H7 (cell line): ENCODE measurements at places on chromosomes 7 and 10. TPM values are rescaled to one million over a fixed set of nuclear protein-coding genes. Genes with fewer than 3 reads are reported as not detected.

- peak; percentile 40 for DNase-seq
Measured at GRCh38 chr7:20647908-20648776, 32.7 kb downstream of the ABCB5 start.

GRCh38 chr10:28349892-28350291, 47.0 kb upstream of the MPP7 start:
- DNase-seq = no peak

- DNase-seq = no peak
Measured at GRCh38 chr7:94897541-94897940, 9.9 kb upstream of the PPP1R9A start.

DNA sequence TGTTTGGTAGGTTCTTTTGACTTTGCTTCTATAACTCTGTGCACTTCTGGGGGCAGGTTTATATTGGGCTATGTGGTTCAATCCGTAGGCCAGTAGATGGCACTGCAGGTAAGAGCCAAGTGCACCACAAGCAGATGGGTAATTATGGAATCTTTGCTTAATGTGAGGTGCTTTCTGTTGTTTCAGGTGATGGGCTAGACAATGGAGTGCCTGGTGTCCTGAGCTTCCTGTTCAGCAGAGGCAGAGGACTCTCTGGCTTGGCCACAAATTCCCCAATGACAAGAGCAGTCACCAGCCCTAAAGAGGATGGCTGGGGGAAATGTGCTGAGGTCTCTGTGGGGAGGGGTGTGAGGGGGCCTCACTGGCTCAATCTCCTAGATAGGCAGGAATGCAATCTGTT, 455.0 kb downstream of the CCSER2 start:
- peak; percentile 54 for DNase-seq

- DNase-seq = no peak
Measured at GRCh38 chr7:14229047-14229446, 239.6 kb upstream of the ETV1 start.

- no peak for DNase-seq
Measured at GRCh38 chr7:103637726-103638125, 191.7 kb upstream of the SLC26A5 start.

- peak; percentile 16 for DNase-seq
Measured at GRCh38 chr7:142556740-142557139, 192.5 kb upstream of the PRSS1 start.

- no peak for DNase-seq
Measured at GRCh38 chr10:110413049-110413783, 84.5 kb upstream of the DUSP5 start.

DNA sequence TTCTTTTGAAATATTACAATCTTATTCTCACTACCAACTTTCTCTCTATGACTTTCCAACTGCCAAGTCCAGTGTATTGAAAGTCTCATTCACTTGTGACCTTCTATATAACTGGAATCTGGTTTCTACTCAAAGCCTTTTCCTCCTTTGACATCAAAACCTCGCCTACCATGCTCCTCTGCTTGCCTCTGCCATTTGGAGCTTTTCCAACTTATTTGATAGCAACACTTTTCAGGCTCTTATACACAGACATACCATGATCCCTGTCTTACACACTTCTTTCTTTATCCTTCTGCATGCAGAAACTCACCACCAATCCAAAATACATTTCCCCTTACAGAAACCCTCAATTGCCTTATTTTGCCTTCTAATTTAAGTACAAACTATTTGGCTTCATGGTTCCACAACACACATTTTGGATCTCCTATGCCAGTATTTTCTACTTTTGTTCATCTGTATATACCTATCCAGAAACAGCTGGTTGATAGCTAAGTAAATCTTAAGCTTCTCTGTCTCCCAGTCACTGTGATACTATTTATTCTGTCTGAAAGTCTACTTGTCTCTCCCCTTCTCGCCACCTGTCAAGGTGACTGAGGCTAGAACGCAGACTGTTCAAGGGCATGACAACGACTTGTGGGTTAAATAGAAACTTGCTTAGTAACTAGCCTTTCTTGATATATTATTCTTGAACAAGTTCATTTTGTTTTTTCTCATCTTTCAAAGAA, 22.4 kb downstream of the GNG11 start:
- no peak for DNase-seq

GRCh38 chr10:96366508-96366907, 7.7 kb upstream of the OPALIN start:
- no peak for DNase-seq

DNA sequence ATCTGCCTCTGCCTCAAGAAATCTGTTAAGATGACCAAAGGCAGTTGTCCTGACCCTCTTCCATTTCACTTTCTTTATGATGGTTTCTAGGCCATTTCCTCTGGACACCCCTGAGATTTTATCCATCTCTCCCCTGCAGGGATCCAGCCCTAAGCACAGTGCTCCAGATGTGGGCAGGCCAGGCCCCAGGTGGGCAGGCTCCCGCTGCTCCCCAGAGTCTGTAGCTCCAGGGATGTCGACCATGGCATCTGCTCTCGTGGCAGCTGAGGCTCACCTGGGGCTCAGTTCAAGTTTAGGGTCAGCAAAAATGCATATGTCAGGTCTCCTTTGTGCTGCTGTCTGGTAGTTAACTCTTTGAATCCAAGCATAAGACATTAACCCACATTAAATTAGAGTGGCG, 11.8 kb downstream of the CEP41 start:
- no peak for DNase-seq

DNA sequence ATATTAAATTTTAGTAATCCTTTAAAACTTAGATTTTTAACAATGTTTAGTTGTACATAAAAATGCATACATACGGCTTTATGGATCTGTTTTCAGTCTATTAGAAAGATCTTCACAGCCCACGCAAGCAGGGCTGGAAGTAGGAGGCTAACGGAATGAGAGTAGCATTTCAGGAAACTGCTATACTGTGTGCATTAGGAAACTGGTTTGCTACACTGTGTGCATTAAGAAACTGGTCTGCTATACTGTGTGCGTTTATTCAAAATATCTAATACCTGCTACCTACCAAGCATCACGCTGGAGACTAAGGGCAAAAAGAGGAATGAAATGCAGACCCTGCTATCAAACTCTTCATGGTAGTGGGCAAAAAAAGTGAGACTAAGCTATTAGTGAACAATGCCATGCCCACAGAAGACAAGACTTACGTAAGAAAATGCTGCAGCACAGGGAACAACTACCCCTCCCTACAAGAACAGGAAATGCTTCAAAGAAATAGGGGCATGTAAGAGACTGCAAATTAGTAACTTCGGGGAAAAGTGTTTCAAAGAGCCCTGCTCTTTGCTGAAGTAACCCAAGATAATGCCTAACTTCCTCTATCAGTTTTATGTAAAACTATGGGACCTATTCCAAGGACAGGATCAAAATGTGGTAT, 11.3 kb downstream of the RAB11FIP2 start:
- DNase-seq = no peak

- peak; percentile 78 for DNase-seq
Measured at GRCh38 chr10:43338117-43338516, 33.3 kb upstream of the FXYD4 start.

DNA sequence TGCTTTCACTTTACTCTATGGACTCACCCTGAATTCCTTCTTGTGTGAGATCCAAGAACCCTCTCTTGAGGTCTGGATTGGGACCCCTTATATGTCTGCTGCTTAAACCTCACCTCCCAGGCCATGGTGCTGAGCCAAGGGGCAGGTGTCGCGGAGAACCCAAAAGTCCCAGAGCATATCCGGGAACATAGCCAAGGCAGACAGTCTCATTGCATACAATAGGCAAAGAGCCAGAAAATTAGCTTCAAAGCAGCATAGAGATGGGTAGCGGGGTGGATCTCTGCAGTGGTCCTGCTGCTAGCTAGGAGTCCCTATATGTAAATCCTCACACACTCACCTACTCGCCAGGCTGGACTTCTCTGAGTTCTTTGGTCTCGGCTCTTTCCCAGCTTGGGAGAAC, 5.5 kb downstream of the CCL24 start:
- DNase-seq = no peak

GRCh38 chr7:29527505-29528108, 36.0 kb upstream of the PRR15 start:
- no peak for DNase-seq

DNA sequence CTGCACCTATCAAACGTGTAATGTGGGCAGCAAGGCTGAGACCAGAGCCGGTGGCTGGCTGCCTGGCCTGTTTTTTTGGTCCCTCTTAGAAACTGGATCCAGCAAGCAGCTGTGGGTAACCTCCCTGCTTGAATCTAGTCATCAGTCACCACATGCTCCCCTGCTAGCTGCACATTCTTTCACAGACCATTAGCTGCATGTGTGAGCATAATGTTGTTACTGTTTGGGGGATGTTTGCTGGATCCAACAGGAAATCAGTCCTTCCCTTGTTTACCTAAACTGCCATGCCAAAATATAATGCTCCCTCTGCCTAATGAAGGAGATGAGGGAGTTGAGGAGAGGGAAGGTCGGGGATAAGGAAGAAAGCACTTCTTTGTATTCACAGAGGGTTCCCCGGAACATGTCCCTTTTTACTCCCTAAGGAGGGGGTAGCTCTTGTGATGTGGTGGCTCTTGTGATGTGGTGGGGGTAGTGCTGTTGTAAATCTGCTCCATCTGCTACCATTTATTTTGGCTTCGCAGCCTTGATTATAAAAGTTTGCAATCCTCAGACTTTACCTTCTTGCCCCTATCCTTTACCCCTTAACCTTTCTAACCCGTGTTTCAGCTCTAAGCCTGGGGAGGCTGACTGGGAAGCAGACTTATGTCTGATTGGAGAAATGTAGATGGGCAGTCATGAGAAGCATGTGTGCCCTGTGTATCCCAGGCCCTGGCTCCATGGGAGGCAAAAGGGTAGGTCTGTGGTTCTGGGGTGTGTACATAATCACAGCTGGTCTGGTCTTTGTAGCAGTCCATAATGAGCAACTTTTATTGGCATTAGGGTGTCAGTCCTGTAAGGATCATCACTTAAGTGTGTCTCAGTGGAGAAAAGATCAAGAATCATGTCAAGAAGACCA, 20.8 kb downstream of the LOXL4 start:
- DNase-seq = no peak

DNA sequence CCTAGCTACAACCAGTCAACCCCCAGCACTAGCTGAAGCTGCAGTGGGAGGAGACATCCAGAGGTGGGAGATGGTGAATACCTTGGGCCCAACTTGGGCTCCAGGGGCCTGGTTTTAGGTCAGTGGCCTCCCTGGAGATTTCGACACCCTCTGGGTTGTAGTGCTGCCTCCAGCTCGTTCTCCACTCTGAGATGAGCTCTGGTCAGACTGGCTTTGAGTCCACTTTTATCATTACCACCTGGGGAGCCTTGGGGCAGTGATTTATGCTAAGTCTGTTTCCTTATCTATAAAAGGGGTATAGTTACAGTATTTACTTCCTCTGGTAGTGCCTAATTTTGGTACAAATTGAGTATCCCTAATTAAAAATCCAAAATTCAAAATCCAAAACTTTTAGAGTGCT, 22.8 kb downstream of the PPIA start:
- peak; percentile 46 for DNase-seq

- no peak for DNase-seq
Measured at GRCh38 chr7:40866601-40867000, 731.8 kb downstream of the SUGCT start.

- DNase-seq = no peak
Measured at GRCh38 chr10:132929480-132929879, 12.9 kb downstream of the CFAP46 start.

DNA sequence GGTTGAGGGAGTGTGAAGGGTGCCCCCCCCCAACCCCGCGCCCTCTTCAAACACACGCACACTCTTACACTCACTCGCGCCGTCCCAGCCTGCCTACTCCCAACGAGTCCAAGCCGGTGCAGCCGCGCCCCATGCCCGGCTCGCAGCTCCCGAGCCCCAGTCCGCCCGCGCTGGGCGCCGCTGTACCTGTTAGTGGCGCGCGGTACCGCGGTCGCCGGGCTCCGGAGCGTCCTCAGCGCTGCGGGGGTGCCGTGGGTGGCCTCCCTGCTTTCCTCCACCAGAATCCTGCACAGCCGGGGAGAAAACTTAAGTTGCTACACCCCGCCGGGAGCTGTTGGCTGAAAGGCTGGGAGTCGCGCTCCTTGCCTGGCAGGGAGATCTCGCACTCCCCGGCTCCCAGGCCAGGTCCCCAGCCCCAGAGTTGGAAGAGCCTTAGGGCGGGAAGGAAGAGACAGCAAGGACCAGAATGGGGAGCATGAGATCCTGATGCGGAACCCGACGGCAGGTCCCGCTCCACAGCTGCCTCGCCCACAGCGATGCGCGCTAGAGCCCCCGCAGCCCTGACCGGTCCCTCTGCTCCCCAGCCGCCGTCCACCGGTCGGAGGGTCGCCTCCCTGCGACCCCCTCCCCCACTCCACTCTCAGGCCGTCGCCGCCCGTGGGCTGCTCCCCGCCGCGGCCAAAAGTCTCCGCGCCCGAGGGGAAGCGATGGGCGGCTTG, 863 bp downstream of the ST8SIA6 start:
- peak; percentile 78 for DNase-seq

DNA sequence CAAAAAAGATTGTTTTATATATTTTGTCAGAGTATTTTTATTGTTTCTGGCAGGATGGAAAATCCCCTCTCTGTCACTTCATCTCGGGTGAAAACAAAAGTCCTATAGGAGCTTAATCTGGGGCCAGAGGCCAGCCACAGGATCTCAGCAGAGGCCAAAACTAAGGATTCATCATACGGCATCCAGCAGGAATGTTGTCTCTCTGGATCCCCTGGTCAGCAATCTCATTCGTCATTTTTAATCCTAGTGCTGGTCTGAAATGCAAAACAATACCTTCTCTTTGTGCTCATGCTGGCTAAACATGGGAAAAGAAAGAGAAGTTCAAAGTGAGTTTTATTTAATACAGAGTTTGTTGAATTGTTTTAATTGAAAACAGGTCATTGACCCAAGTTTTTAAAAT, 482.5 kb upstream of the AUTS2 start:
- peak; percentile 11 for DNase-seq

DNA sequence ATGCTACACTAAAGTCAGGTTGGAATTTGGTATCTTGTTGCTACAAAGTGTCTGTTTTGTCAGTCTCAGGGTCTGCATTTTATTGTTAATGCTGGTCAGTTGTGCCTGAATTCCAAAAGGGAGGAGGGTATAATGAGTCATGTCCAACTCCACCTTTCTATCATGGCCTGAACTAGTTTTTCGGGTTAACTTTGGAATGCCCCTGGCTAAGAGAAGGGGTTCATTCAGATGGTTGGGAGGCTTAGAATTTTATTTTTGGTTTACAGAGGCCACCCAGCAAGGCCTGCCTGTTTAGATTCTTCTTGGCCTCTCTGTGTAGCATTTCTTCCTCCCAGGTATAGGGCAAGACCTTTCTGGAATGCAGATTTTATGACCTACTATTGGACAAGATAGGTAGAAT, 93.2 kb downstream of the SKIDA1 start:
- no peak for DNase-seq

Gene GIMAP4
- not detected in 2 replicates for total RNA-seq

Gene NKX6-2
- 0.26 and 0.38 TPM in 2 replicates for total RNA-seq

Gene CNPY1
- 1.5 and 2.4 TPM in 2 replicates for total RNA-seq

Gene SVOPL
- 0.33 and 2.3 TPM in 2 replicates for total RNA-seq

Gene OIT3
- total RNA-seq = 0.10 TPM in 1 of 2 replicates, not detected in the other

Gene EPO
- 0.15 TPM in 1 of 2 replicates, not detected in the other for total RNA-seq
